NCI-H2107 (cell line): ENCODE measurements at places on chromosomes 13 and 19.

DNA sequence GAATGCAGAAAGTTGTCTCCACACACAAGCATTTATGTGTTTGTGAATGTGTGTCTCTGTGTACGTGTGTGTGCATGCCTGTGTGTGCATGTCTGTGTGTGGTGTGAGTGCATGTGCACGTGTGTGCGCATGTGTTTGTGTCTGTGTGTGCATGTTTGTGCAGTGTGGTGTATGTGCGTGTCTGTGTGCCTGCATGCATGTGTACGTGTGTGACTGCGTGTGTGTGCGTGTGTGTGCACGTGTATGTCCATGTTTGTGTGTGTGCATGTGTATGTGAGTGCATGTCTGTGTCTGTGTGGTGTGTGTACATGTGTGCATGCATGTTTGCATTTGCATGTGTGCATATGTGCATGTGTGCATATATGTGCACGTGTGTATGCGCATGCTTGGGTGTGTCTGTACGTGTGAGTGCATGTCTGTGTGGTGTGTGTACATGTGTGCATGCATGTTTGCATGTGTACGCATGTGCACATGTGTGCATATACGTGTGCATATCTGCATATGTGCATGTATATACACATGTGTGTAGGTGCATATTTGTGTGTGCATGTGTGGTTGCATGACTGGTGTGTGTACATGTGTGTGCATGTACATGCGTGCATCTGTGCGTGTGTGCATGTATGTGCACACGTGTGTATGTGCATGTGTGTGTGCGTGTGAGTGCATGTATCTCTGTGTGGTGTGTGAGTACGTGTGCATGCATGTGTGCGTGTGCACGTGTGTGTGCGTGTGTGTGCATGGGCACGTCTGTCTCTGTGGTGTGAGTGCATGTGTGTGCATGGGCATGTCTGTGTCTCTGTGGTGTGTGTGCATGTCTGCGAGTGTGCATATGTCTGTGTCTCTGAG, 8.2 kb upstream of the TMEM255B start:
- DNase-seq, result no peak

DNA sequence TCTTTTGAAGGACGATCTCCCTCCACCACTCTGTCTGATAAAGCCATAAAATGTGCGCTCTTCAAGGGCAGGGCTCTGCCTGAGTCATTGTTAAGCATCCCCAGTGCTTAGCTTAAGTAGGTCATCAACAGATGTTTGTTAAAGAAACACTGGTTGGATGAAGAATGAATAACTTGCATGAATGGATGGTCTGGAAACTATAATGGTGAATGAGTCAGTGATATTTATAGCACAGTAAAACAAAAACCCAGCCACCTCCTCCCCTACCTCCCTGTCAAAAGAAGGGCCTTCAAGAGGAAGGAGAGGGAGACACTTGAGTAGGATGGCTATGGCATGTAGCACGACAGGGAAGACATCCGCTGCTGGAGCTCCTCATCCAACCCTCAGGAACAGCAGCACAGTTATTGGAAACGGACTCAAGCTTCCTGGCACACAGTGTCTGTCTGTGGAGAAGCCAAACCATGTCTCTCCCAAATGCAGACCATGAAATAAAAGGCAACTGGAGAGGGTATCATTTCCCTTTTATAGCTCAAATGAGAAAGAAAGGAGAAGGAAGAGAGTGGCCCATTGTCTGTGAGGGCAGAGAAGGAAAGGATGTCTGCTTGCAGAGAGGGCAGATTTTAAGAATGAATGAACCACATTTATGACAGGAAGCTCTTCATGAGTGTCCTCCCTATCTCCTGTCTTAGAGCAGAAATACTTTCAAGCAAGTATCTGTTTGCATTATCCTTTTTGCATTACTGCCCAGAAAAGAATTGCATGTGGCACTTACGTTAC, 183.5 kb upstream of the UBL3 start:
- no peak for DNase-seq

- DNase-seq, result no peak
Observed at GRCh38 chr13:109725995-109726637, 60.3 kb downstream of the IRS2 start.

- no peak for DNase-seq
Observed at GRCh38 chr13:20461481-20461859, 64.2 kb downstream of the CRYL1 start.

DNA sequence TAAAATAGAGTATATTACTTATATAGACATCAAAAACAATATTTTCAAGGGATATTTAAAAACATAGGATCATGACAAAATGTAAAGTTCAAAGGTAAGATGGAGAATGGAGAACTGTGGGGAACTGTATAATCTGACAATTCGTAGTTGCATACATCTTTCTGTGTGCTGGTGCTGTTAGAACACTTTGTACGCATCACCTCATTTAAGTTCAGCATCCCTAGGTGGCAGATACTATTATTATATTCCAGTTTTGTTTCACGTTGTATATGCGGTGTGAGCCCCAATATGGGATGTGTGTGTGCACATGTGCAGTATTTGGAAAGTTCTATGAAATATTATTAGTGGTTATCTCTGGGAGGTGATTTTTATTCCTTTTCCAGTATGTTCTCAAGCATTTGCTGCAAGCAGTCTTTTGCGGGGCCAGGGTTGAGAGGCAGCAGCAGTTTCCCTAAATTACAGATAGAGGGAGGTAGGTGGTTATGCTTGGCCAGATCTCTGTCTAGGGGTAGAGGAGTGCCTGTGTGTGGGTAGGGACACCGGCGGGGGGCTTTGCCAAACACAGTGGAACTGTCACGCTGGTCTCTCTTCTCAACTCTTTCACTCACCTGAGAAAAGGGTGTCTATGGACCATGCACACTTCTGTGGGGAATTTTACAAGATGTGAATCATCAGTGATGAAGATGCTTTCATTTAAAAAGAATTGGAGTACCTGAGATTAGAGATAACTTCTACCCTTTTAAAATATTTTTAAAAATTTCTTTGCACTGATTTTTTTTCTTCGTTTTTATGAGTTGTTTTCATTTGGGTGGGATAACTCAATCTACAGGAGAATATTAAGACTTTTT, 55.6 kb upstream of the ALOX5AP start:
- no peak for DNase-seq

DNA sequence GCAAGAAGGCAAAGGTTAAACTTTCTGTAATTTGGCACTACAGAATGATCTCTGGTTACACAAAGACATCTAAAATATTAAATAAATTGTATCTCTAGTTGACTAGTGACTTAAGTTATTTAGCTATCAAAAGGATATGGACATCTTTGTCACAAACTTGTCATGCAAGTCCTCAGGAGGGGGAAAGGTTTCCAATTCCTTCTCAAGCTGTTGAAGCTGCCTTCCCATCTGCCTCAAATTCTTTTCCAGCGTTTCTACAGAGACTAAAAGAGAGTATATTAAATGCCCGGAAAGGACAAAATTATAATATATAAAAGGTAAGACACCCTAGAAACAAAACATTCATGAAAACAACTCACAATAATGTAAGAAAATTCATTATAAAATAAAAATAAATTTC, 324.5 kb downstream of the DIAPH3 start:
- DNase-seq, result no peak

DNA sequence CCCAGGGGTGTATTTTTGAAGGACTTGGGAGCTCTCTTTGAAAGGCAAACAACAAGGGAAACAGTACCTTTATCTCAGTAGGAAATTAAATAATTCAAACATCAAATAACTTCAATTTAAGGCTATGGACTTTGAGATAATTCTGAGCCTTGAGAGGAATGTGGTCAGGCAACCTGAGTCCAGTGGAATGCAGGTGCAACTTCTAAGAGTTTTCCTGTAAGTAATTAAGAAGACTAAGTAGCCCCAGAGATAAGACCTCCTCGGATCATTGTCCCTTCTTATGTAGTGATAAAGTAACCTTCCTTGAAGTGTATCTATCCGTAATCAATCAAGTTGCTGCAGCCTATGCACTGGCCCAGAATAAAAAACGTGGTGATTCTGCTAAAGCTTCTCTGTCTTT, 29.2 kb downstream of the ZNF701 start:
- DNase-seq, result no peak

GRCh38 chr19:42115219-42115618, 17.0 kb downstream of the POU2F2 start:
- no peak for DNase-seq

GRCh38 chr19:29001141-29001581, 211.8 kb downstream of the UQCRFS1 start:
- DNase-seq, result no peak

DNA sequence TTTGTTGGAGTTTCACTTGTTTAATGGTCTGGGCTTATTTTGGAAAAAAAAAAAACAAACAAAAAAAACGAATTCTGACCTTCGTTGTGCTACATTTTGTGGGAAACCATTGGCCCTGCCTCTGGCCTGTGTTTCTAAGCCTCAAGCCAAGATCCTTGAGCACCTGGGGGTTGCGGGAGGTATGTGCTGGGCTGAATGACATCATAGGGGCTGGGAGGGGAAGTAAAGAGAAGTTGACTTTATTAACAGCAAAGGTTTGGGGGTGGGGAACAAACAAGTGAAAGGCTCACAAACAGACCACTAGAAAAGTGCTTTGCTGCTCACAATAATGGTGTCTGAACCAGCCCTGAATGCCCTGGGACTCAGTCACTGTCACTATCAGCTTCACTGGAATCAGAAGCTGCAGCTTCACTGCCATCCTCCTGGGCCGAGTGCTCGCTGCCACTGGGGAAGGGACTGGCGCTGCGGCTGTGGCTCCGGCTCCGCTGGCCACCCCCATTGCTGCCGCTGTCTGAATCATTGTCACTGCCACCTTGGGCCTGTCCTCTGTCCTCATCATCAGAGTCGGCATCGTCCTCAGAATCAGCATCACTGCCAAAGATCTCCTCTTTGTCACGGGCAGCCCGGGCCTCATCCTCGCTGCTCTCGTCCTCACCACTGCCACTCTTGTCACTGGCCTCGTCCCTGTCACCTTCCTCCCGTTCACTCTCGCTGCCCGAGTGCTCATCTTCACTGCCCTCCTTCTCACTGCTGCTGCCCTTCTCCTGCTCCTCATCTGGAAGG, 5.1 kb downstream of the PAF1 start:
- no peak for DNase-seq

- DNase-seq, result no peak
Observed at GRCh38 chr19:15110418-15110815, 3.2 kb downstream of the SYDE1 start.

DNA sequence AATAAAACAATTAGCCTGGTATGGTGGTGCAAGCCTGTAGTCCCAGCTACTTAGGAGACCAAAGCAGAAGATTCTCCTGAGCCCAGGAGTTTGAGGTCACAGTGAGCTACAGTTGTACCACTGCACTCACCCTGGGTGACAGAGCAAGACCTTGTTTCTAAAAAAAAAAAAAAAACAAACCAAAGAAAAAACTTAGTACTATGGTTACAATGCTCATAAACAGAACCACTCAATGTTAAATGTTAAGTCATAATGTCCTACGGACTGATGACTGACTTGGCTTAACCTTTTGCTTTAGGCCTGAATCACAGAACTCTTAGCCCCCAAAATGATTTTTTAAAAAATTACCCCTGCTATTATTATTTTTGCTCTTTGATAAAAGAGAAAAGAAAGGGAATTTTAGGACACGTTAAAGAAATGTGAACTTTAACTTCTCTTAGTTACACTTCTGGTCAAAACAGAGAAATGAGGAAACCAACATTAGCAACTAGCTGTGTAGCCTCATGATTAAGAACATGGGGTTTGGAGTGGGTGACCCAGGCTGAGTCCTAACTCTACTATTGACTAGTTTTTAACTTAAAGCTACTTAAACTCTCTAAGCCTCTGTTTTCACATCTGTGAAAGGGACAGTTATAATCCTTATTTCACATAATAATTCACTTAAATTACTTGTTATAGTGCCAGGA, 13.7 kb upstream of the ELF1 start:
- DNase-seq, result no peak

- DNase-seq, result no peak
Observed at GRCh38 chr19:45848922-45849321, 14.0 kb downstream of the SYMPK start.

DNA sequence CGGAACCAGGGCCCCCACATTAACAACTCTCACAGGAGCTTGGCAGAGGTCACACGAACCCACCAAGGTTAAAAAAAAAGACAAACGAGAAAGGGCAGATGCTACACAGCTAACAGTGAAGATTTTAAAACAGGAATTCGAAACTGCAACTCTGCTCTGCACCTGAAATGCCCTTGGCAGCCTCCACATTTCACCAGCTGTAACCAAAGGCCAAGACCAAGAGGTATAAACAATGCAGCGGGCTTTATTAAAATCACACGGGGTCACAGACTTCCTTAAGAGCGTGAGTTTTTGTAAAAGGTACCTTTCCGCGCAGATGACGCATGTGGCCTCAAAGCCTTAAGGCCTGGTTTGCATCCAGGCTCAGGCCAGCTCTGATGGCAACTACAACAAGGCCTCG, 88.2 kb downstream of the STK24 start:
- DNase-seq, result no peak

GRCh38 chr13:42478531-42479156, 95.3 kb upstream of the TNFSF11 start:
- no peak for DNase-seq

- no peak for DNase-seq
Observed at GRCh38 chr13:72258340-72258981, 391.5 kb upstream of the DACH1 start.

- no peak for DNase-seq
Observed at GRCh38 chr13:51151463-51151862, 40.4 kb upstream of the C13orf42 start.

GRCh38 chr19:43597876-43598275, 1.5 kb downstream of the ZNF576 start:
- DNase-seq, result no peak

DNA sequence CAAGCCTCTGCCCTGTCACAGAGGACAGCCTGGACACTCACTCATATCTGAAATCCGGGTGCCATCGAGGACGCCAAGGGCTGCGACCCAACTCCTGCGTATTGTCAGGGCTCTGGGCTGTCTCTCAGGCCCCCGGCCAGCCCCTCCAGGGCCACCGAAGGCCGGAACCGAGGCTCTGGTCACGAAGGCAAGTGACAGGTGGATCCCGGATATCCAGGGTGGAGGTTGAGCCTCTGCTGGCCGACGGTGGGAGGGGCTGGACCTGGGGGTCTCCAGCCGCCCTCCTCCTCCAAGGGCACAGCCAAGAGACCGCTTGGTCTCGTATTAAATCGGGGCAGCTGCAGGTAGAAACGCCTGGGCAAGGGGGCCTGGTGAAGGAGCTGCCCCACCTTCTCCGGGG, 5.4 kb downstream of the RNF126 start:
- no peak for DNase-seq

GRCh38 chr19:22517496-22518411, 95.6 kb upstream of the ZNF98 start:
- no peak for DNase-seq

DNA sequence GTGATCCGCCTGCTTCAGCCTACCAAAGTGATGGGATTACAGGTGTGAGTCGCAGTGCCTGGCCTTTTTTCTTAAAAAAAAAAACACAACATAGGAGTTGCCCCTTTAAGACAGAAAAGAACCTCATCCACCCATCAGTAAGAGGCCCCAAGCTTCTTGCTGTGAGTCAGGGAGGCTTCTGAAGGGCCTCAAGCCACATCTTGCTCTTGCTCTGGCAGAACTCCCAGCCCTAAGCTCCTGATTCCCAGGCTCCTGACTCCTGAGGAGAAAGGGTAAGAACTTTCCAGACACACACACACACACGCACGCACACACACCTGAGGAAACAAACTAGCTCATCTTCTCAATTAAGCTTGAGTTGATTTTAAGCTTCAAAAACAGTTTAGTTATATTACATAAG, 6.9 kb downstream of the ETFB start:
- DNase-seq, result no peak
